Nephron progenitor cell (in vitro differentiated cells): ENCODE measurements at places on chromosomes 6 and 20.

DNA sequence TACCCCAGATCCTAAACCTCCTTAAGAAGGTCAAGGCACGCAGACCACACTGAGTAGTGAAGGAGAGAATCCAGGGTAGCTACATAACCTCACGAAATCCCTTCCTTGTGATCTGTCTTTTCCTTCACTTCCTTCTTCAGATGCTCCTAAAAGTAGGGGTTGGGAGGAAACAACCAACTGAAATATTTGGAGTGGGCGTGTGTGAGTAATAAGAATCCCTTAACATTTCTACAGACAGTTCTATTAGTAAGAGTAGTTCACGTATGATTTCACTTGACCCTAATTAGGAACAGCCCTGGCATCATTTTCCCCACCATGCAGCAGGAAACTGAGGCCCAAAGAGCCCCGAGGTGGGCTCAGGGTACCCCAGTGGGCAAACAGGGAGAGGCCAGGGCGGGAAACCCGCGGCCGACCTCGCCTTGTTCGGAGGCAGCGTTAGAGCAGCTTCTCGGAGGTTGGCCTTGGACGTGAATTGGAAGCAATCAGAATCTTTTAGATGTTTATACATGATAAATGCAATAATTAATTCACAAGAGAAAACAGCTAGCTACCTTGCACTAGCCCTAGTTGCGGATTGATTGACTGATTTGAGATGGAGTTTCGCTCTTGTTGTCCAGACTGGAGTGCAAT is 859 bp upstream of the RAE1 start:
- DNase-seq, result no peak

GRCh38 chr20:44552950-44553908 is 29.1 kb upstream of the PKIG start:
- no peak for DNase-seq

- DNase-seq, result peak; percentile 51
Measured at GRCh38 chr6:151475653-151476523, 17.9 kb upstream of the CCDC170 start.

DNA sequence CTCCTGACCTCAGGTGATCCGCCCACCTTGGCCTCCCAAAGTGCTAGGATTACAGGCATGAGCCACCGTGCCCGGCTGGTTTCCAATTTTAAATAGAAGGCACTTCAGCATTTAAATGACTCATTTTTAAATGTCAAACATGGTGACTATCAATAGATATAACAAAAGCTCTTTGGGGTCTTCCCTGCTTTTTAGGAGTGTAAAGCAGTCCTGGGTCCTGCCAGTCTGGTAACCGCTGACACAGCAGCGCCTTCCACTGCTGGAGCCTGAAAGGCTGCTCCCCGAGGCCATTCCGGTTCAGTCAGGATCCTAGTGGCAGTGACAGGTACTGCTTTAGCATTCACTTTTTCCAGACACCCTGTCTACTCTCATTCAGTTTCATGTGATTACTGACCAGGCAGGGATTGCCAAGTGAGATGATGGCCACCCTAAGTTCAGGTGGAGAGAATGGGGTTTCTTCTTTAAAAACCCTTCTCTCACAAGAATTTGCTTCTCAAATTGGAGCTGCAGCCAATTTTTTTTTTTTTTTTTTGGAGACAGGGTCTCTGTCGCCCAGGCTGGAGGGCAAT is 5.1 kb downstream of the DIDO1 start:
- peak; percentile 62 for DNase-seq

DNA sequence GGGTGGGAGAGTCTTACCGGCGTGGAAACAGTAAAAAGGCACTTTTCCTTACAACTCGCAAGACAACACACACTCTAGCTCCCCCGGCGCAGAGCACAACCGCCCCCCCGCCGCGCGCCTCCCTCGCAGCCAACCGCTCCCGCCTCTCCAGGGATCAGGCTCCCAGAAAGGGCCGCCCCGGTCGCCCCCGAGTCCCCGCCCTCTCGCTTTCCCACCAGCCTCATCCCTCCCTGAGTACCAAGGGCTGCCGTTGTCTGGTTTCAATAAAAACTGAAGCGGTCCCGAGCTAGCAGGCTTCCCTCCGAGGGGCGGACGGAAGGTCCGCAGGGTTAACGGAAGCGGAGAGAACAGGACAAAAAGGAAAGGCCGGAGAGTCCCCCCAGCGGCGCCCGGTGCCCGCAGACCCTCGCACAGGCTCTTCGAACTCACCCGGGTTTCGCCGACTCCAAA is 804 bp downstream of the ELOVL5 start:
- peak; percentile 84 for DNase-seq
